ENCODE measurements at places on chromosomes 3 and 15.
A peak's percentile ranks its signal among the peaks of the same experiment; 100 is the strongest.

GRCh38 chr3:109687626-109688025 lies 350.3 kb upstream of the DPPA4 start:
- peak; percentile 13 for DNase-seq

- DNase-seq = no peak
Measured at GRCh38 chr3:122799322-122799721, 4.5 kb downstream of the SLC49A4 start.

DNA sequence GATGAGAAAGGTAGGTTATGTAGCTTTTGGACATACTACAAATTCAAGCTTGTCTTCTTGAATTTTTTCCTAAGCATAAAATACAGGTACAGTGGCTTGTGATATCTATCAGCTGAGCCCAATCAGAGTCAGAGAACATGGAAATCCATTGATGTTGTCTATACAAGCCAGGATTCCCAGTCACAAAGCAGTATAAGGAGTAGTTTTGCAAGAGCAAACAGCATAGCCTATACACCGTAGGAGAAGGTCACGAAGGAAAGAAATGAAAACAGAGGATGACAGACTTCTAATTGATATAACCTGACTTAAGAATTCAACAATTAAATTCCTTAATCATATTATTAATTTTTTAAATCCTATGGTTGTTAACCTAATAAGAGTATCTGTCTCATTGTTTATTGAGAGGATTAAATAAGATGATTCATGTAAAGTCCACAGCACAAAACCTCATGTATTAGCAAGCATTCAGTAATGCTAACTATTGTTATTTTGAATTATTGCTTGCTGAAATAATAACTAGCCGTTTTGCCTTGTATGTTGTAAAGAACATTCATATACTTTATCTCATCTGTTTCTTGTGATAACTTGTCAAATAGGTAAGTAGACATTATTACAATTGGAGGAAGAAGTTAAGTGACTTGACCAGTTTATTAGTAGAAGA lies 276.6 kb upstream of the ZPLD1 start:
- DNase-seq = peak; percentile 27

- no peak for DNase-seq
Measured at GRCh38 chr3:197209366-197210260, 88.8 kb downstream of the DLG1 start.

- DNase-seq = peak; percentile 71
Measured at GRCh38 chr3:71503525-71504249, 79.8 kb downstream of the FOXP1 start.

DNA sequence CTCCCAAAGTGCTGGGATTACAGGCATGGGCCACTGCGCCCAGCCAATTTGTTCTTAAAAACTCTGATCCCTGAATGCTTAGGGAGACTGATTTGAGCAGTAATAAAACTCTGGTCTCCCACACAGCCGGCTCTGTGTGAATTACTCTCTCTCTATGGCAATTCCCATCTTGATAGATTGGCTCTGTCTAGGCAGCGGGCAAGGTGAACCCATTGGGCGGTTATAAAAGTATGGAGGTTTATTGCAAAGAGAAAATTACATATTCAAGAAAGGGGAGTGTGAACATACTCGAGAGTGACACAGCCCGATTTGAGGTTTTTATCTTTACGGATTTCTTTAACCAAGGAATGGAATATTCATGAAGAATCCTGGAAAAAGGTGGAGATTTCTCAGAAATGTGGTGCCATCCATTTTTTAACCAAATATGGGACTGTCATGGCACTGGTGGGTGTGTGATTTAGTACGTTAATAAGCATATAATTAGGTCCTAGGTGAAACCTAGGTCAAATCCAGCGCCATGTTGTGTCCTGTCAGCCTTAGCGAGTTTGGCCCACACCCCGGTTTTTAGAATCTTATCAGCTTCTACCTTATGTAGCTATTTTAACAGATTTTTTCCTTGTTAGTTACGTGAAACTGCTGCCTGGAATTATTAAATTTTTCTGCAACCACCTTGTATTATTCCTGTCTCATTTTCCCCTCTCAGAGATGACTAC lies 7.2 kb upstream of the GMPS start:
- no peak for DNase-seq

DNA sequence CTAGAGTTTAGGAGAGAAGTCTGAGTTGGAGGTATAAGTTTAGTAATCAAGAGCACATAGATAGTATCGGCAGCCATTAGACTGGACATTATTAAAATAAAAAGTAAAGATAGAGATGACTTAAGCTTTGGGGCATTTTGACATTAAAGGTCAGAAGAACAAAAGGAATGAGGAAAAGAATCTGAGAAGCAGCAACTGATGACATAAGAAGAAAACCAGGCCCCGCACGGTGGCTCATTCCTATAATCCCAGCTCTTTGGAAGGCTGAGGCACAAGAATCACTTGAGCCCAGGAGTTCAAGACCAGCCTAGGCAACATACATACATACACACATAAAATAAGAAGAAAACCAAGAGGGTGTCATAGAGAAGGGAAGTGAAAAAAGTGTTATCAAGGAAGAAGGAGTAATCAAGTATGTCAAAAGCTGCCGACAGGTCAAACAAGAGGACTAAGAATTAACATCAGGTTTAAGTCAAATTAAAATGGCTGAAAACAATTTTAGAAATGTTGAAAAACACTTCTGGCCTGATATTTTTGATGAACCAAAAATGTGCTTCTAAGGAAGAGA lies 38.9 kb downstream of the ACAP2 start:
- peak; percentile 52 for DNase-seq

DNA sequence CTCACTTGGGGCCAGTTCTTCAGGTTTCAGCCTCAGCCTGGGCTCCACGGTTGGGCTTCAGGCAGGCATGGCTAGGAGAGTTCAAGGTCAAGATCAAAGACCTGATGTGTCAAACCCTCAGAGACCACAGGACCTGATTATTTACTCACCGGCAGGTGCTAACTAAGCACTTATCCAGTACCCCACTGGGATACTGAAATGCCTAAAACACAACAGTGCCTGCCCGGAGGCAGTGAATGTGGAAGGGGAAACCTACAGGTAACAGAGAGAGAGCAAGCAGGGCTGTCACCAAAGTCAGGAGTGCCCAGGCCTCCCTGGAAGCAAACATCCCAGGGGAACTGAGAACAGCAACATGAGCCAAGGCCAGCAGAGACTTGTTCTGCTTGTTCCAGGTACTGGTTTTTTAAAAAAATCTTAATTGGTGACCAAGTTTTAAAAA lies 6.7 kb downstream of the IDH2 start:
- no peak for DNase-seq

DNA sequence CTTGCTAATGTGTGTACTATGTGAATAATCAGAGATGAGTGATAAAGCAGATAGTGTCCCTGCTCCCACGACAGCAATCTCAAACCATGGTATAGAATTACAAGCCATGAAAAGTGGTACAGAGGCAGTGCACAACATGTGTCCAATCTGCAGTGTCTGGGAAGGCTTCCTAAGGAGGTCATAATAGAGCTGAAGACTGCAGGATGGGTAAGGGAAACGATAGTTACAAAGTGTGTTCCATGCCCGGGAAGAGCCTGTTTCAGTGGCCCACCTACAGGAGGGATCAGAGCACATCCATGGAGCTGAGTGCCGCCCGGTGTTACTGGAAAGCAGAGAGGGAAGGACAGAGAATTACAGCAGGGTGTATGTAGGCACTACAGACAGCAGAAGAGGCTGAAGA lies 48.9 kb downstream of the PAK2 start:
- DNase-seq = no peak

DNA sequence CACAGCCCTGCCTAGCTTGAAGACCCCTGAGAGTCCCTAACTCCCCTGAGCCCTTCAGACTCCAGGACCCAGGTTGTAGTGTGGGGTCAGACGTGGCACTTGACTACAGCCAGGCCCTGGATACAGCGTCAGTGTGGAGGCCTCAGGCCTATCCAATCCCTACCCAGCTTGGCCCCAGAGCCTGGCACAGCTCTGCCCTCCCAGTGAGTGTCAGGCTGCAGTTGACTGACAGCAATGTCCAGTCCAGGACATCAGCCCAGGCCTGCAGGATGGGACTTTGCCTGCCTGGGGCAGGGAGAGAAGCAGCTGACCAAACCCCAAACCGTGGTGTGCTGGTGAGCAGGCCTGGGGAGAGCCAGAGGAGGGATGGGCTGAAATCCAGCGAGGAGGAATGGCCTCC lies 27.3 kb downstream of the KLF13 start:
- DNase-seq = no peak

- DNase-seq = peak; percentile 13
Measured at GRCh38 chr15:99341786-99342185, 90.5 kb downstream of the LRRC28 start.

DNA sequence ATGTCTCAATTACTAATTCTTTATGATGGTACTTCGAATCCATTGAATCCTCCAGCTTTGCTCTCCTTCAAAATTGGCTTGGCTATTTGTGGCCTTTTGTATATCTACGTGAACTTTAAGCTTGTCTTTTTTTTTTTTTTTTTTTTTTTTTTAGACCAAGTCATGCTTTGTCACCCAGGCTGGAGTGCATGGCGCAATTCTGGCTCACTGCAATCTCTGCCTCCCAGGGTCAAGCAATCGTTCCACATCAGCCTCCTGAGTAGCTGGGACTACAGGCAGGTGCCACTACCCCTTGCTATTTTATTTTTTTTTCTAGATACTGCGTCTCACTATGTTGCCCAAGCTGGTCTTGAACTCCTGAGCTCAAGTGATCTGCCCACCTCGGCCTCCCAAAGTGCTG lies 7.7 kb upstream of the DIPK2A start:
- no peak for DNase-seq

- peak; percentile 58 for DNase-seq
Measured at GRCh38 chr15:33722005-33722672, 246.2 kb upstream of the CHRM5 start.

GRCh38 chr3:124119056-124119716 lies 127.3 kb upstream of the ROPN1 start:
- peak; percentile 10 for DNase-seq

GRCh38 chr3:141440942-141441341 lies 45.9 kb upstream of the RASA2 start:
- DNase-seq = no peak

DNA sequence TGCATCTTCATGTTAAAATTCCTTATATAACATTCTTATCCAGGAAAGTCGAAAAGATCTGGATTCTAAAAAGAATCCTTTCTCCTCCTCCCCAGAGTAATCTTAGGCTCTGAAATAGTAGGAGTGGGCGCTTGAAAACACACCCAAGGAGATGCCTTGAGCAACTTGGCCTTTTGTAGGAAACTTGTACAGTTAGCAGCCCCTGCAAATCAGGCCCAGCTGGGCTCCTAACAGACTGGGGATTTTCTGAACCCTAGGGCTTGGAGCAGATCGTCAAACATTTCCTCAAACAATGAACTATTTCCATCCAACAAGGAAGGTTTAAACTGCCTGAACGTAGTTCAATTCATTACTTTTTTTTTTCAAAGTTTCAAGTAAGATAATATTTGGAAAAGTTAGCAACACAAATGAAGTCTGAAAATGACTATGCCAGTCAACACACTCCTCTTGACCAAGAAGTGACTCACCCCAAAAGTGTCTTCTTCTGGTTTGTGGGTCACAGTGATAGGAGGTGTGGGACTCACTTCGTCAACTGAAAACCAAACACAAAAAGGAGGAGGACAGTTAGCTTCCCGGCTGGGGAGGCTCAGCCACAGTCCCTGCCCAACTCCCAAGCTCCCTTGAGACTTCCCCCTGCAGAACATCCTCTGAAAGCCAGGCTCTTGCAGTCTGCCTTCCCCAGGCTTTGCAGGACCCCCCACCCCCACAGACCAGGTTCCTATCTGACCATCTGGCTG lies 129.7 kb downstream of the NTRK3 start:
- DNase-seq = no peak

GRCh38 chr3:10253731-10254130 lies 5.5 kb downstream of the TATDN2 start:
- no peak for DNase-seq

- no peak for DNase-seq
Measured at GRCh38 chr15:69156736-69157381, 3.6 kb upstream of the GLCE start.

DNA sequence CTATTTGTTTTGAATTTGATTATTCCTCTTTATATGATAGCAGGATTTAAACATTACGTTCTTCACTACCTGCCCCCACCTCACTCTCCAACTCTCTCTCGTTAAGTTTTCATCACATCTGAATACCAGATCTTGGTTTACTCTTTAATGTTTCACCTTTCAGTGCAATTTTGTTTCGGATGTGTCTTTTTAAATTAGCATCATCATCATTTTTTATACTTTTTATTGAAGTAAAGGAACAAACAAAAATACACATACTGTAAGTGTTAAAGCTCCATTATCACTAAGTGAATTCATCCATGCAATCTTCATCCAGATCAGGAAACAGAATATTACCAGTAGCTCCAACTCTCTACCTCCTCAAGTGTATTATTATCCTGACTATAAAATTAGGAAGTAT lies 310.6 kb downstream of the C3orf38 start:
- no peak for DNase-seq

GRCh38 chr3:48600711-48601621 lies 5.8 kb upstream of the COL7A1 start:
- DNase-seq = no peak

DNA sequence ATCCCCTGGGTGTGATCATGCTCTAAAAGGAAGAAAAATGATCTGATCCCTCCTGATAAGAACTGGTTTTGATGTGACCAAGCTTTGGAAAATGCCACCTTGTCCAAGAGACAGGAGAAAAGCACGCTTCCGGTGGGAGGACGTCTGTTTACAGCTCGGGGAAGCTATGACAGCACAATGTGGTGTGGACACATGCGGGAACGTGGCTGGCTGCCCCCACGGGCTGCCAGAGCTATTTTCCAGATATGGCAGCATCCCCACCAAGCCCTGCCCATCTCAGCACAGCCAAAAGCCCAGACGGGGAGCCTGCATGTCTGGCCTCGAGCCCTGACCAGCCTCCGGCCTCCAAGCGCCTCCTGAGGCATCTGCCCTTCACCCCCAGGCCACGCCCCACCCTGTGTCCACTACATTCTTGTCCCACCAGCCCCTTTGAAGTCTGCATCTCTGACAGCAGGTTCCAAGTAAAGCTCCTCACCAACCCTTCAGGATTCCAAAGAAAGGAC lies 63.2 kb upstream of the HRH1 start:
- no peak for DNase-seq

DNA sequence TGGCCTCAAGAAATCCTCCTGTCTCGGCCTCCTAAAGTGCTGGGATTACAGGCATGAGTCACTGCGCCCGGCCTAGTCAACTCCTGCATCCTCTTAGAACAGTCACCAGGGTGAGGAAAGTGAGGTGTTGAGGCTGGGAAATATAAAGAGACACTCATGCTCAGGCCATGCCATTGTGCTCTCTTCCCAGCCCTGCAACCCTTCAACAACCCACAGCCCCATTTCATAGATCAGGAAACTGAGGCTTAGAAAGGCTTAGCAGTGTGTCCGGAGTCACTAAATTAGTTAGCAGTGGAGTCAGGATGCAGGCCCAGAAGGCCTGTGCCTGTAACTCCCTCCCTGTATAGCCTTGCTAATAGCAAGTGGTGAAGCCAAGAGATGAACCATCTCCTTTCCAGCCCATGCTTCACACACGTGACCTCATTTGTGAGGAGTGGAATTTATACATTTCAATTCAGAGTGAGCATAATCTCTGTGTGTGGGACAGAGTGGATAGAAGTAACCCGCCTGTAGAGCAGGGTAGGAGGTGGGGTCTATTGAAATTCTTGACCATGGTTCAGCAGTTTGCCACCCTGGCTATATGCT lies 51.7 kb upstream of the USP3 start:
- DNase-seq = no peak
